H54 (cell line): ENCODE measurements at places on chromosomes 5 and 9.

DNA sequence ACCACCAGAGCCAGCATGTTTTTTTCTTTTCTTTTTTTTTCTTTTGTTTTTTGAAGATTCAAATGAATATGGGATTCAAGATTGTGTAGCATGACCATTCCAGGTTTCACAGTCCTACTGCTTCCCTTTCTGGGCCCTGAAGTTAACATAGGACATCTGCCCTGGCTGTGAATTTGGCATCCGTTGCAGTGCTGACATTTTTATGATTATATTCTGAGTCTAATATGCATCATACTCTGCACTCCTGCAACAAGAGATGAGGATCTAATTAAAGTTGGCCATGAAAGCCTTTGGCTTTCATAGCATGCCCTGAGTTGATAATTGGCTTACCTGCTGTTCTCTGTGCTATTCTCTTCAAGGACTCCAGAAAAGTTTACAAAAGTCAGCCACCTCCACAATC is 29.8 kb downstream of the C5orf22 start:
- no peak for DNase-seq

DNA sequence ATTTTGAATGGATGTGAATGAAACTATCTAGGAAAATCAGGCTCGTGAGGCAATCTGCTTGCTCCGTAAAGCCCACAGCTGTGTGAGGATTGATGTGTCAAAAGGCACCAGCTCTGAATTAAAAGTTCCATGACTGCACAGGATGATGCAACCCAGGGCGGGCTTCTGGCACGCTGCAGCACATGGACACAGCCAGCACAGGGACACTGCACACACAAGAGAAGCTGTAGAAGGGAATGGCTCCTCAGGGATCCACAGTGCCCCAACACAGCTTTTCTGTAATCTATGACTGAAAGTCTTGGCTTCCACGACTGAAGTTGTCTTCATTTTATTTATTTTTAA is 151.0 kb downstream of the GCNT1 start:
- no peak for DNase-seq

DNA sequence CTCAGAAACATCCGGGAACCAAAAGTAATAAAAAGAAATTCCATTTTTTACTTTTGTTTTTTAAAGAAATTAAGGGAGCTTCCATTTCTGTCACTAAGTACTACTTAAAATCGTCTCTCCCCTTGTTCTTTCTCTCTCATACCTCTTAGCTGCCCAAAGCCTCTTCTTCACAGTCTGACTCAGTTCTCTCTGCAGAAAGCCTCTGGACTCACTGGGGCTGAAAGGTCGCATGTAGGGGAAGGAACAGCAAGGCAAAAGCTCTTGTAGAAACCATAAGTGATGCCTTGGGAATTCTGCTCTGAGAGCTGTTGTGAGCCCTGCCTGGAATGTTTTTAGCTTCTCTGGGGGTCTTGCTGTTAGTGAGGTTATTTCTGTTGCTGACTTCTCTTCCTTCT is 100.8 kb upstream of the RANBP3L start:
- DNase-seq = no peak

DNA sequence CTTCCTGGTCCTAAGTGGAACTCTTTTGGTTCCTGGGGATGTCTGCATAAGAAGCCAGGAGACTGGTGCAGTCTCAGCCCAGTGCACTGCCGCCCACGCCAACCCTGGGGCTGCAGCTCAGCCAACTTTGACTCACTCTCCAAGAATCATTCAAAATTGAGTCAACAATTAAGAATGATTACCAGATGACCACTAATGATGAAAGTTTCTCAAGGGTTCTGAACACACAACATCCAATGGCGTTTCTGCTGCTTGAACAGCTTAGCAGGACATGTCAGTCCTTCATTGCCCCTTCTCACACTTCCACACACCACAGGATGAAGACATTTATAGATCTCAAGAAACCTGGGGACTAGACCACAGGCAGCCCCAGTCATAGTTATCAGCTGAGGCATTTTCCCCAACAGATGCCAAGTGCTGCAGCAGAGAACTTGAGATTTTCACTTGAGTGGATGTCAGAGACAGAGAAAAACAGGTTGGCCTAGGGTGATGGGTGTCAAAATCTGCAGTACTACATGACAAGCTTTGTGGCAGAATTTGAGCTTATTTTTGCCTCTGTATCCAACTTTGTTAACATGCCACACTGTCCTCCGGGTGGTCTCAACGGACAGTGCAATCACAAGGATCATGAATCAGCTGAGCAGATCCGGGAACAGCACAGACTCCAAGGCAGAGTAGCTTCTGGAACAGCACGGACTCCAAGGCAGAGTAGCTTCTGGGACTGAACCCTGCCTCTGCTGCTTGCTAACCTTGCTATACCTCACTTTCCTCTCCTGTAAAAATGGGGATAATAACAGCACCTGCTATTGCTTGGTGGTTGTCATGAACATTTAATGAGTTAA is 356.1 kb downstream of the SPOCK1 start:
- DNase-seq = peak; percentile 36

- DNase-seq = no peak
These were observed 78.7 kb downstream of the NRG2 start for GRCh38 chr5:139964266-139964993.

DNA sequence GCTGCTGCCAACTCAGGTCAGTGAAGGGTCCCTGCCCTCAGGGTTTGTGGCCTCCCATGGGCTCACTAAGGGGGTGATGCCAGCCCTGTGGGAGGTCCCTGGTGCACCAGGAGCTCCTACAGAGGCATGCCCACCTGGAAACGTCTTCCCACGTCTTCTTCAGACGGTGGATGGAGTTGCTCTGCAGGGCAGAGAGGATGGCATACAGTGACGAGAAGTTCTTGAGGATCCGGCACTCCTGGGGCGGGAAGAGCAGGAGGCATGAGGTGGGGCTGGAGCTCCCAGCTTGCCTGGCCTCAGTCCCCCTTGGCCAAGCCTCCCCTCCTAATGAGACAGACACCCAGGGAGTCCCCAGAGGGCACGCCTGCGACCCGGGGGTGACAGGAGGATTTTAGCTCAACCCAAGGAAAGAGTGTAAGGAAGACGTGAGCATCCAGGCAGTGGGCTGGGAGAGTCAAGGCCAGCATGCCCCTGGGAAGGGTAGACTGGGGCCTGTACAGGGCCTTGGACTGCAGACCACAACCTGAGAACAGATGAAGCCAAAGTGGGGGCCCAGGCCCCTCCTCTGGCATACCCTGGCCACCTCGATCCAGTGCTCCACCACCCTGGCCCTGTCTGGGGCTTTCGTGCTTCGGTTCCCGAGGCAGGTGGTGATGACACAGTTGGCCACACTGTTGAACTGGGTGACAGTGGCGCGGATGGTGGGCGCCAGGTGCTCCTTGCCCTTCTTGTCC is 14.4 kb downstream of the RALGDS start:
- DNase-seq = no peak

DNA sequence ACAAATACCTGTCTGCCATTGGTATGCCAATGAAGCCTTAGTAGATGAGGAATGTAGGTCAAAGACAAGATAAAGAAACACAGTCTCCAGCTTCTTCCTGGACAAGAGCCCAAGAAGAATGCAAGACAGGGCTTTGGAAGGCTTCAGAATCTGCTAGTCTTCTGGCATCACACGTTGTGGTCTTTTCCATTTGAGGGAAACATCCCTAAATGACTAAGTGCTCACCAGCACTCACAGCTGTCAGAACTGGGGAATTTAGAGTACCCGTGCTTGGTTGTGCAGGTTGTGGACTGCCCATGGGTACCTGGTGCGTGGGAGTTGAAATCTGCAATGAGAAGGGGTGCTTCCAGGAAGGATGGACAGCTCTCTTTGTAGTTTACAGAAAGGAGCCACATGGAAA is 27.1 kb upstream of the NFIB start:
- DNase-seq = no peak

DNA sequence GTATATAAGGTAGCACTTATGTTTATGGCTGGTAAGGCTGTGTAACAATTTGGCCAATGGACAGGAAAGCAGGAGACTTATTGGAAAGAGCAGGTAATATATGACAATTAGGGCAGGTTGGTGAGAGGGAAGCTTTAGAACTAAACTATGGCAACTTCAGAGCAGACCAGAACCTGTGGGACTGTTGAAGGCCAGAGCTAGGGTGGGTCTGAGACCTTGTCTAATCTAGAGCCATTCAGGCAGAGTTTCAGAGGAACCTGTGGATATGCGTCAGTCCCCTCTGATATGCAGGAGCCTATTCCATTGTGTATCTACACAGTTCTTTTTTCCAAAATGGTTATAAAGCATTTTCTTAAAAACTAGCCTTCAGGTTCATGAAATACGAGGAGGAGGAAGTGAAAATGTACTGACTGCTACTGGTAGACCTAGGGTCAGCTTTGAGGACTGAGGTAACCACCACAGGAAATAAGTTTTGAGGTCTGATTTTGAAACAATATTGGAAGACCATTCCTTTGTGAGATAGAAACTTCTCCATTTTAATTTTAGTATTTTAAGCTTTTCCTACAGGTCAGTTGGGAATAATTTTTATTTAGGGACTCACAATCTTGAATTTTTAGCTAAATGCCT is 37.6 kb downstream of the ELL2 start:
- DNase-seq = no peak

DNA sequence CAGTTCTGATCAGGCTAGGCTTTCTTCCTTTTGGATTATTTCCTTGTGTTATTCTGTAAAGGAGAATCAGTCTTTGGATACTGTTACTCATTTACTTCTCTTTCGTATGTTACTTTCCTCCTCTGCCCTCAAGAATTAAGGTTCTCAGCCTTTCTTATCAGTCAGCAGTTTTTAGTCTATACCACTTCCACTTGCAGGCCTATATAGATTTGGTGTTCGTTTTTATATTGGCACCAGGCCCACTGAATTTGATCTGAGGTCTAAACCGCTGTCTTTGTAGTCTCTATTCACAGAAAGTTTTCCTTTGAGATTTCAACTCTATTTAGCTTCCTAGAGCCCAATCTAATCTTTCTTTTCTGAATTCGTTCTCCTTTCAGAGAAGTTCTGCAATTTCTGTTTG is 62.8 kb downstream of the ERBIN start:
- DNase-seq = no peak

DNA sequence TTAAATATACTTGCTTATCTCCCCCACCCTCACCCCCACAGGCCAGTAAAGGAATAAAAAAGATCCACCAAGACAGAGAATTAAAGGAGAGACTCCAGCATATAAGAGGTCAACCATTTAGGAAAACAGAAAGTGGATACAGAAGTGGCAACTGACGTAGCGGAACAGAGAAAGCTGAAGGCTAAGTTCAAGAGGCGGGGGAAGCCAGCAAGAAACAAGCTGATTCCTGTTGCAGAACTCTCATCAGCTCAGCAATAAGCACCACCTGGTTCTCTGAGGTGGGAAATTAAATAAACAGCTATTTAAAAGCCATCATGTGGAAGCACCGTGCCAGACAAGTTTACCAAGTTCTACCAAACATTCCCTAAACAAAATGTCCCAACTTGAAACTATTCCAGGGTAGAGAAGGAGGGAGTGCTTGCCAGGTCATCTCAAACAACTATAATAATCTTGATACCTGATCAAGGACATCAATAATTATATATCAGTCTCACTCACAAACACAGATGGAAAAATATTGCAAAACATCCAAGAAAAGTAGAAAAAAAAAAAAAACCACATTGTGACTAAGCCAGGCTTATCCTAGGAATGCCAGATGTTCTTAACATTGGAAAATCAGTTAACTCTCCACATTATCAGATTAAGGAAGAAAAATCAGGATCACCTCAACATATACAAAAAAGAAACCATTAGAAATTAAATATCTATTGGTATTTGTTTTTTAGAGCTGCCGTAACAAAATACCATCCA is 7.3 kb upstream of the ARL15 start:
- no peak for DNase-seq
